GM23248 (cell line): ENCODE measurements at places on chromosomes 1 and 21.

DNA sequence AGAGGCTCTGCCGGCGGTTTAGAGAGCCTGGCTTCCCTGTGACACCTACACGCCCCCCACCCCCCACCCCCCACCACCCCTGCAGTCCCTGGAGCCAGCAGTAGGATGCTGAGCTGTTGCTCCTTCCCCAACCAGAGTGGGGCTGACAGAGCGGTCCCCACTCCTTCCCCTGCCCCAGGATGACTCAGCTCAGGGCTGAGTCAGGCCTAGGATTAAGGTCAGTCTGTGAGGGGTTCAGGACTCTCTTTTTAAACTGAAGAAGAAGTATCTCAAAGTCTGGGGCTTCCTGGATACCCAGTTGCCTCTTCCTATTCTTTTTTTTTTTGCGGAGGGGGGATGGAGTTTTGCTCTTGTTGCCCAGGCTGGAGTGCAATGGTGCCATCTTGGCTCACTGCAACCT lies 19.1 kb downstream of the DMBX1 start:
- peak; percentile 68 for DNase-seq

- DNase-seq: no peak
These were observed 431 bp downstream of the MTARC1 start for GRCh38 chr1:220787069-220787619.

GRCh38 chr1:41109310-41110197 lies 88.0 kb upstream of the SLFNL1 start:
- DNase-seq: peak; percentile 90

DNA sequence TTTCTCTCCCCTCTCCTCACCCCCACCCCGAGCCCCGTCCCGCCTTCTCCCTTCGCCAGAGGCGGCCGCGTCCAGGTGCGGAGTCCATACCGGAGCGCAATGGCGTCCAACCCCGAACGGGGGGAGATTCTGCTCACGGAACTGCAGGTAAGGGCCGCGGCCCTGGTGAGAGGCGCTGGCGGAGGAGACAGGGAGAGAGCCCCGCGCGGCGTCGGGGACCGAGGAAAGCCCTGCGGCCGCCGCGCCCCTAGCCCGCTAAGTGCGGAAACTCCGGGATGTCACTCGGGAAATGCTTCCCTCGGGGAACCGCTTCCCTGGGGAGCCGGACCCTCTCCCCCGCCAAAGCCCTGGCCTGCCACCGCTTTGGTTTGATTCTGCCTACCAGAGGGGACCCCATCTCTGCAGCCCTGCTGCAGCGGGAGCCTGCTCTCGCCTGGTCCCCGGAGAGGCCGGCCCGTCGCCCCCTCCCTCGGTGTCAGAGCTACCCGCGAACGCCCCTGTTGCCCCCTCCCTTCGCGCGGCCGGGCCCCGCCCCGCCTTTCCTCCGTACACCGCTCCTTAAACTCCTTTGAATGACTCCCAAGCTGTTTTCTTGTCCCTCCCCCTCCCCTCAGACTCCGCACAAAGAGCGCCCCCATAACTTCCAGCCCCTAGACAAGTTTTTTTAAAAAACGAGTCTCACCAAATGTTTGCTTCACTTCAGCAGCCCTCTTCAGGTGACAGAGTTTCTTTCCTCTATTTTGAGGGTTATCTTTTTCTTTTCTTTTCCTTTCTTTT lies 597 bp downstream of the PKN2 start:
- DNase-seq: peak; percentile 70

DNA sequence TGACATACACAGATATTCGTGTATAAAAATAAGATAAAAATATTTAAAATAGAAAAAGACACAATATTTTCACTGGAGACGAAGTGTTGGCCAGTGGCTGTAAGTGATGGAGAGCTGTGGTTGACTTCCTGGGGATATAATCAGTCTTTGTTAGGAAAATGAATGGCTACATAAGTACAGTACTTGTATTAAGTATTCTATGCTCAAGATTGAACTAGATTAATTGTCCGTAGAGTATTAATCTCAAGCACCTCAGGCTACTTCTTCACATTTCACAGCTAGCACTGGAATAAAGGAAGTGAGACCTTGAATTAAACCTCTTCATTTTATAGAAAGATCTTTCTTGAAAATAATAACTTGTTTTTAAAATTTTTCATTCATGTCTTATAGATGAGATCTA lies 39.0 kb upstream of the RGS5 start:
- no peak for DNase-seq

- DNase-seq: no peak
These were observed 1059.5 kb upstream of the ADGRL4 start for GRCh38 chr1:80066060-80066459.

DNA sequence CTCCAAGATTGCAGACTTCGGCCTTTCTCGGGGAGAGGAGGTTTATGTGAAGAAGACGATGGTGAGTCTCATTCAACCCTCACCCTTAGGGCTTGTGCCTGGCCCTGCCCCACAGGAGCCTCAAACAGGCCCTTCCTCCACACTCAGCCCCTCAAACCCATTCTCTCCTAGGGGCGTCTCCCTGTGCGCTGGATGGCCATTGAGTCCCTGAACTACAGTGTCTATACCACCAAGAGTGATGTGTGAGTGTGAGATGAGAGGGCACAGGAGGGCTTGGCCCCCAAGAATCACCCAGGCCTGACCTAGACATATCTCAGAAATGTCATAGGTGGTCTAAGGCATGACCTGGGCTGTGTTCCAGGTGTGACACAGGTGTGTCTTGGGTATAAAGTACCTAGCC lies 18.3 kb upstream of the MPL start:
- DNase-seq: no peak

DNA sequence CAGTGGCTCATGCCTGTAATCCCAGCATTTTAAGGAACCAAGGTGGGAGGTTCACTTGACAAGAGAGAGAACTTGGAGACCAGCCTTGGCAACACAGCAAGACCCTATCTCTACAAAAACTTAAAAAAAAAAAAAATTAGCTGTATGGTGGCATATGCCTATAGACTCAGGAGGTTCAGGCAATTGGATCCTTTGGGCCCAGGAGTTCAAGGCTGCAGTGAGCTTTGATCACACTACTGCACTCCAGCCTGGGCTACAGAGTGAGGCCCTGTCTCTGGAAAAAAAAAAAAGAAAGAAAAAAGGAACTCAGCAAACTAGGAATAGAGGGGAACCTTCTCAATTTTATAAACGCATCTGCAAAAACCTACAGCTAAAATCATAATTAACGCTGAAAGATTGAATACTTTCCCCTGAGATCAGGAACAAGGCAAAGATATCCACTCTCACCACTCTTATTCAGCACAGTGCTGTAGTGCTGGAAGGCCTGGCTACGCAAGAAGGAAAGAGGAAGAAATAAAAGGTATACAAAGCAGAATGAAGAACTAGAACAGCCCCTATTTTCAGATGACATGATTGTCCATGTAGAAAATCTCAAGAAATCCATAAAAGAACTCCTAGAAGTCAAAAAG lies 21.6 kb downstream of the HSF2BP start:
- DNase-seq: no peak

DNA sequence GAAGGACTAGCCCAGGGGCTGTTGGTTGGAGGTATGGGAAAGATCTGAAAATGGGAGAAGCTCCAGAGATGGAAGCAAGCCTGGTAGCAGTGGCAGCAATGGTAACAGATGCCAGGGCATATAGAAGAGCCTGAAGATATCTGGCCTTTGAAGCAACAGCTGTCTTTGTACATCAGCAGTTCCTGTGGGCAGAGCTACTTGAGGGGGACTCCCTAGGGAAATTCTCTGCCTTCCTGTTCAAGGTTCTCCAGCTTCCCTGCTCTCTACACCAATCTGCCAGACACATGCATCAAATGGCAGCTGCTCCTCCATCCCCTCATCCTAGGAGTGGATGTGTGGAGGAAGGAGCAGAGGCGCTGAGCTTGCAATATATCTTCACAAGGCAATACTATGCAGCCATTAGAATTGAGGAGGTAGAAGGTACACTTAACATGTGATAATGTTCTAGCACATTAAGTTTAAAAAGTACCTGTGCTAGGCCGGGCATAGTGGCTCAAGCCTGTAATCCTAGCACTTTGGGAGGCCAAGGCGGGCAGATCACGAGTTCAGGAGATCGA lies 2.2 kb downstream of the TMEM35B start:
- no peak for DNase-seq
